ENCODE measurements at places on chromosomes 1 and 21.
A peak's percentile ranks its signal among the peaks of the same experiment; 100 is the strongest.

DNA sequence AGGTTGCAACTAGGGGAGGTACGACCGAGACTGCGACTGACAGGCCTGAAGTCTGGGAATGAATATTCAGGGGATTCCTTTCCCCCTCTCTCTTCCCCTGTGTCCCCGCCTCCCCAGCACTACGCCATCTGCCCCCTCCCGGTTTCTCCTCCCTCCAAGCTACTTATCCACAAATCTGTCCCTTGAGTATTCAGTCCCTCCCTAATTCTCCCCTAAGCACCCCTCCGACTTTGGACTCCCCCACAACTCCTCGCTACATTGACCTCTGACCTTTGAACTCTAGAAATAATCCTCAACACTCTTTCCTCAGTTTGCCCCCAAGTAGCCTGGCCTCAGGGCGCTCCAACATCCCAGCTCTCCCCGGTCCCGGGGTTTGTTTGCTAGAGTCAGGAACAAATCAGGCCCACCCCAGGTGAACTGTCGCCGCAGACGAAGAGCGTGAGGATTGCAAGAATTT, 393 bp downstream of the LYSMD1 start:
- peak; percentile 82 for DNase-seq

DNA sequence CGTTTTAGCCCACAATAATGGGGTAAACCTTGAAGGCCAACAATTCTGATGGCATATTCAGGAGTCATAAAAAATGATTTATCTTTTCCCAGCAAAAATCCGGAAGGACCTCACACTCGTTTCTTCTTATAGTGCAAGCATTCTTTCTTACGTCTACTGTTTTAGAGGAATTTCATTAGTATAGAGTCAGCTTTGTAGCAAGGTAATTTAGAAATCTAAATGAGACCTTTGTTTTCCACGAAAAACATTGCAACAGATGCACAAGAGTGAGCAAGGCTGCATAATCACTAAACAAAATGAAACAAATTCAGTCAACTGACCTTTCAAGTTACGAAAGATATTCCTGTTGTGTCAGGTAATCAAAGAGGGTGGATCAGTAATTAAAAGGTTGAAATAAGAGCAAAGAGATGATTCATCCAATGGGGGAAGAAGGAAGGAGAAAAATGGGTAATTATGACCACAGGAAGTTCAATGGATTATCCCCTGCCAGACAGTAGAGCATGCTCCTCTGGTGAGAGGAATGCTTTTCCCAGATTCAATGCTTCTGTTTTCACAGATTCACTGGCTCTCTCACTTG, 560 bp upstream of the CSDE1 start:
- no peak for DNase-seq

- DNase-seq, result peak; percentile 82
Measured at GRCh38 chr1:15152318-15153183, 996 bp upstream of the TMEM51 start.

GRCh38 chr1:175054736-175055135, 12.9 kb upstream of the TNN start:
- no peak for DNase-seq

All from foreskin fibroblast (primary cell).